ENCODE measurements at places on chromosomes 6 and 20.
A peak's percentile ranks its signal among the peaks of the same experiment; 100 is the strongest.

GRCh38 chr6:15434823-15435380 is 189.0 kb downstream of the JARID2 start:
- no peak for DNase-seq

- no peak for DNase-seq
Observed at GRCh38 chr20:51510936-51511605, 31.4 kb downstream of the NFATC2 start.

- no peak for DNase-seq
Observed at GRCh38 chr20:37364927-37365272, 19.0 kb downstream of the SRC start.

GRCh38 chr6:2915150-2915549 is 12.0 kb upstream of the SERPINB9 start:
- no peak for DNase-seq

- DNase-seq: no peak
Observed at GRCh38 chr20:60228255-60228654, 270.0 kb downstream of the CDH26 start.

GRCh38 chr6:13766201-13766634 is 48.1 kb downstream of the MCUR1 start:
- DNase-seq: no peak

- DNase-seq: peak; percentile 57
Observed at GRCh38 chr20:4014031-4014474, 1.3 kb downstream of the RNF24 start.

GRCh38 chr6:149135809-149136208 is 181.7 kb upstream of the TAB2 start:
- DNase-seq: no peak

Data from NCI-H774 (cell line).